ENCODE measurements at places on chromosomes 7 and 10. TPM values are rescaled to one million over a fixed set of nuclear protein-coding genes. Genes with fewer than 3 reads are reported as not detected.
A peak's percentile ranks its signal among the peaks of the same experiment; 100 is the strongest.

Gene GIMAP1
- 6.2 TPM for total RNA-seq

Gene MSMB
- not detected for total RNA-seq

Gene PKD2L1
- total RNA-seq: not detected

Gene OGDH
- 103 TPM for total RNA-seq

Gene THSD7A
- total RNA-seq: not detected

Gene H2BK1
- not detected for total RNA-seq

Gene ACADSB
- 25.1 TPM for total RNA-seq

Gene SLC29A4
- total RNA-seq: 0.45 TPM

DNA sequence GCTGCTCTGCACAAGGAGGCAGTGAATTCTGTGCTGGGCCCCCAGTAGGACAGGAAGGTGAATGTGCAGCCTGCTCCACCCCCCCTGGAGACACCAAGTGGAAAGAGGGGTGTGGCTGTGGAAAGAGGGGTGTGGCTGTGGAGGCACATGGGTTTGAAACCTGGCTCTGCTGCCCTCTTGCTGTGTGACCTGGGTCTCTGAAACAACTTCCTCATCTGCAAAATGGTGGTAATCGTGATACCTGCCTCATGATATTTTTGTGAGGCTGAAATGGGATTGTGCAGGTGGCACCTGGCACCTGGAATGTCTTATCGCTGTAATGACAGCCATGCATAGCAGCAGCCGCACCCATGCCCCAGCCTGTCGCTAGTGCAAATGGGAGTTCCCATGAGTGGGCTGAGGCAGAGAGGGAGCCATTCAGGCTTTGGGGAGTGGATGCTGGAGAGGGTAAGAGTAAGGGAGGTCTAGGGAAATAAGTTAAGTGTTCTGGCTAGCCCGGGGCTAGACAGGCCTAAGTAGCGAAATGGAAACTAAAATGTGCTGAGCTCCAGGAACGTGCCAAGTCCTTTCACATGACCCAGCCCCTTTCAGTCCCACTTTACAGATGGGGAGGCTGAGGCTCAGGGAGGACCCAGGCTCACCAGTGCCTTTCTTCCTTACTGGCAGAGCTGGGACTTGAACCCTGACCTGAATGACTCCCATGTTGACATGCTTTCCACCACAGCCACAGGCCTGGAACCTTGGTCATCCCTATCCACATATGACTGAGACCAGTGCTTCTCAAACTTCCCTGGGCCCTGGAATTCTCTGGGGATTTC is 35.0 kb downstream of the C10orf105 start:
- no peaks in the 10 kb centered on the region for H3K27me3 ChIP-seq
- DNase-seq: peak; percentile 42
- H3K4me3 ChIP-seq: no peak overlapping the region
- no peaks in the 10 kb centered on the region for H3K4me1 ChIP-seq

GRCh38 chr7:38880454-38880853 is 28.5 kb downstream of the VPS41 start:
- DNase-seq: no peak
- H3K27ac ChIP-seq: no peak overlapping the region
- H3K4me1 ChIP-seq: peaks cover 49% of the 10 kb centered on the region
- H3K36me3 ChIP-seq: peaks cover 22% of the 10 kb centered on the region

DNA sequence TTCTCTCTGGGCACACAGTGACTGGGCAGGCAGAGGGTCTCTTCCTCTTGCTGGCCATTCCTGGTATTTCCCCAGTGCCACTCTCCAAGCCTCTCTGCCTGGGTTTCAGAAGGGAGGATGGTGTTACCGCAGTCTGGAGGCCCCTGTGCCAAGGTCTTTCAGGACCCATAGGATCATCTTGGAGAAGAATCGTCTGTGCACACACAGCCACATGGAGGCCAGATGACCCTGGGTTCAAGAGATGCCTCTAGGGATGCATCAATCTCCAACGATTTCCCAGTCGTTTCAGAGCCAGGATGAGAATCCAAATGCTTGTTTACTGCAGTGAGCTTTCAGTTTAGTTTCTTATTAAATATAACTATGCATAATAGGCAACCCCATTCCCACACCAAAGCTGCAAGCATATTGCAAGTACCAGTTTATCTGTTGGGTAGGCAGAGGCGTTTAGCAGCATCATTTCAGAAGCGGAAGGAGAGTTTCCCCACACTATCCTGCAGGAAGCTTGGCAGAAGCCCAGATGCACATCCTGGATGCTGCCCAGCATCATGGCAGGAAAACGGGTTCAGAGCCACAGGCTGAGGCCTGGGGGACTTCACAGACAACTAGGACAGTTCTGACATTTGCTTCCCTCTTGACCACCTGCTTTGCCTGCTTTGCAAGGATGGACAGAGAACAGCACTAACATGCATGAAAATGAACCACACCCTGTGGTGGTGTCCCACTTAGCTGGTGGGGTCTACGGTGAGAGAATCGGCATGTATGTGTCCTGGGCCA is 134.7 kb upstream of the FAM20C start:
- H3K27ac ChIP-seq: no peak overlapping the region
- H3K4me1 ChIP-seq: no peaks in the 10 kb centered on the region
- no peaks in the 10 kb centered on the region for H3K27me3 ChIP-seq
- H3K36me3 ChIP-seq: no peaks in the 10 kb centered on the region
- no peak for DNase-seq

- H3K4me3 ChIP-seq: no peak overlapping the region
- peaks cover 5% of the 10 kb centered on the region for H3K36me3 ChIP-seq
- peaks cover 4% of the 10 kb centered on the region for H3K4me1 ChIP-seq
- no peak for DNase-seq
- peaks cover 27% of the 10 kb centered on the region for H3K27me3 ChIP-seq
- no peak overlapping the region for H3K27ac ChIP-seq
These were observed 50.9 kb upstream of the LEP start for GRCh38 chr7:128190051-128190647.

DNA sequence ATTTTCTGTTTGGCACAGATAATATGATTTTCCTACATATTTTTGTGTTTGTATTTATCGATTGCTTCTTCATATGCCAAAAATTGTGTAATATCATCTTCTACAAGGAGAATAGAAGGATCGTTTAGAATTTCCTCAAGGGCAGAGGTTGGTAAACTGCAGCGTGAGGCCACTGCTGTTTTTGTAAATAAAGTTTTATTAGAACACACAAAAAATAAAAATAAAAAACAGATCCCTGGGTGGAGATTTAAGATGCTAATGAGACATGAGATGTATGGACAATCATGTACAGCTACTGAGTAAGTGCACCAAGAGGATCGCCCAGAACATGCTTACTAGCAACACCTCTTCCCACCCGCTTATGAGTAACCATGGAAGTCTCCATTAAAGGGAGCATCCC is 9.6 kb downstream of the LYZL2 start:
- H3K27me3 ChIP-seq: peaks cover 6% of the 10 kb centered on the region
- H3K4me3 ChIP-seq: no peak overlapping the region
- H3K27ac ChIP-seq: no peak overlapping the region
- no peaks in the 10 kb centered on the region for H3K36me3 ChIP-seq
- peaks cover 5% of the 10 kb centered on the region for H3K4me1 ChIP-seq
- no peak for DNase-seq

- H3K27me3 ChIP-seq: peaks cover 5% of the 10 kb centered on the region
- no peak overlapping the region for H3K27ac ChIP-seq
- no peak overlapping the region for H3K4me3 ChIP-seq
- DNase-seq: no peak
- no peaks in the 10 kb centered on the region for H3K36me3 ChIP-seq
These were observed 1.3 kb upstream of the SORBS1 start for GRCh38 chr10:95562341-95562965.

GRCh38 chr10:109403551-109403950 is 519.8 kb downstream of the XPNPEP1 start:
- no peaks in the 10 kb centered on the region for H3K36me3 ChIP-seq
- no peak overlapping the region for H3K4me3 ChIP-seq
- H3K27me3 ChIP-seq: no peaks in the 10 kb centered on the region
- no peaks in the 10 kb centered on the region for H3K4me1 ChIP-seq

DNA sequence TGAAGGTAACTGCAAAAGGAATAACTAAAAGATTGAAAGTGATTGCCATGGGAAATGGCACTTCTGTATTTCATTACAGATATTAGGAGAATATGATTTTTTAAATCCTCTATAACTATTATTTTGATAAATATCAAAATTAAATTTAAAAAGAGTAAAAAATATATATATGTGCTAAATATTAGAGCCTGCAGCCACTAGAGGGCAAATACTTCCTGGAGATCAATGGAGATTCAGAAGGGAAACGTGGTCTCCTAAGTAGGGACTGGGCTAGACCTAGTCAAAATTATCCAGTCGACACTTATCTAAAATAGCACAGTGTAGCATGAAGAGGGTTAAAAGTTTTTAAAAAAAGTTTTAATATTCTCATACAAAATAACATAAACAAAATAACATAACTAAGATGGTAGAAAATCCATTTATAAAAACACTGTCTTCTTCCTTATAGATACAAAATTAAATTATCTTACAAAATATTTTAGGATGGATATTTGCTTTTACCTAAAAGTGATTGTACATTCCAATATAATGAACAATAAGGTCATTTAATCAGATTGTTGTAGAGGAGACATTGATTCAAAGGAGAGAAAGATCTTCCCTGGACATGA is 434.3 kb downstream of the MDFIC start:
- no peak overlapping the region for H3K4me3 ChIP-seq
- DNase-seq: no peak
- no peaks in the 10 kb centered on the region for H3K36me3 ChIP-seq
- no peak overlapping the region for H3K27ac ChIP-seq

- H3K27me3 ChIP-seq: no peaks in the 10 kb centered on the region
- no peaks in the 10 kb centered on the region for H3K36me3 ChIP-seq
- H3K4me1 ChIP-seq: no peaks in the 10 kb centered on the region
- no peak for DNase-seq
- H3K4me3 ChIP-seq: no peak overlapping the region
These were observed 210.3 kb downstream of the TRIL start for GRCh38 chr7:28747854-28748253.

GRCh38 chr7:114821030-114821900 is 100.6 kb upstream of the MDFIC start:
- peaks cover 9% of the 10 kb centered on the region for H3K36me3 ChIP-seq
- H3K4me3 ChIP-seq: no peak overlapping the region
- no peaks in the 10 kb centered on the region for H3K27me3 ChIP-seq
- DNase-seq: no peak
- peak overlapping the region; percentile 25 for H3K27ac ChIP-seq

GRCh38 chr7:27992755-27993493 is 187.7 kb downstream of the JAZF1 start:
- peaks cover 6% of the 10 kb centered on the region for H3K4me1 ChIP-seq
- no peak for DNase-seq
- no peak overlapping the region for H3K27ac ChIP-seq
- no peaks in the 10 kb centered on the region for H3K27me3 ChIP-seq
- H3K4me3 ChIP-seq: no peak overlapping the region
- H3K36me3 ChIP-seq: peaks cover 15% of the 10 kb centered on the region

GRCh38 chr10:63689768-63690167 is 168.6 kb downstream of the REEP3 start:
- peaks cover 1% of the 10 kb centered on the region for H3K27me3 ChIP-seq
- no peak overlapping the region for H3K4me3 ChIP-seq
- no peaks in the 10 kb centered on the region for H3K4me1 ChIP-seq
- no peak overlapping the region for H3K27ac ChIP-seq
- DNase-seq: no peak

DNA sequence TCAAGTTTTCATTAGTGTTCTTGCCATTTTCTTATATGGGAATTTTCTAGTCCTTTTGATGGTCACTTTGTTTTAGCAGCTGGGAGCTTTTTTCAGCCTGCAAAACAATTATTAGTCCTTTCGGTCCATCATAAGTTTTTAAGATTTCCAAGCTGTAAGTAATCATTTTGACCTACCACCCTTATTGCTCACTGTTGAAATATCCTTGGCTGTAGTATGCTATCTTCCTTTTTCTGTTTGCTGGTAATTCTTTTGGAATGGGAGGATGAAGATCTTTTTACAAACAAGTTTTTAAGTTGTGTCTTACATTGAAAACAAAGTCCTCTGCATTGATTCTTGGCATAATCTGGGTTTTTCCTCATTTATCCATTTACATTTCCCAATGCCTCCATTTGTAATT is 24.0 kb downstream of the BZW2 start:
- H3K27me3 ChIP-seq: no peaks in the 10 kb centered on the region
- H3K4me1 ChIP-seq: peaks cover 10% of the 10 kb centered on the region
- H3K4me3 ChIP-seq: no peak overlapping the region
- no peak for DNase-seq

GRCh38 chr10:65808687-65809333 is 1117.0 kb upstream of the LRRTM3 start:
- no peaks in the 10 kb centered on the region for H3K27me3 ChIP-seq
- no peaks in the 10 kb centered on the region for H3K36me3 ChIP-seq
- H3K27ac ChIP-seq: no peak overlapping the region
- no peak for DNase-seq
- H3K4me1 ChIP-seq: no peaks in the 10 kb centered on the region

- no peak overlapping the region for H3K4me3 ChIP-seq
- no peak for DNase-seq
- H3K4me1 ChIP-seq: peaks cover 3% of the 10 kb centered on the region
- no peak overlapping the region for H3K27ac ChIP-seq
- H3K36me3 ChIP-seq: no peaks in the 10 kb centered on the region
These were observed 141.3 kb downstream of the EPC1 start for GRCh38 chr10:32205670-32206069.

- H3K4me3 ChIP-seq: no peak overlapping the region
- no peaks in the 10 kb centered on the region for H3K36me3 ChIP-seq
- no peak overlapping the region for H3K27ac ChIP-seq
- DNase-seq: no peak
These were observed 184.7 kb upstream of the PCDH15 start for GRCh38 chr10:54985732-54986131.

DNA sequence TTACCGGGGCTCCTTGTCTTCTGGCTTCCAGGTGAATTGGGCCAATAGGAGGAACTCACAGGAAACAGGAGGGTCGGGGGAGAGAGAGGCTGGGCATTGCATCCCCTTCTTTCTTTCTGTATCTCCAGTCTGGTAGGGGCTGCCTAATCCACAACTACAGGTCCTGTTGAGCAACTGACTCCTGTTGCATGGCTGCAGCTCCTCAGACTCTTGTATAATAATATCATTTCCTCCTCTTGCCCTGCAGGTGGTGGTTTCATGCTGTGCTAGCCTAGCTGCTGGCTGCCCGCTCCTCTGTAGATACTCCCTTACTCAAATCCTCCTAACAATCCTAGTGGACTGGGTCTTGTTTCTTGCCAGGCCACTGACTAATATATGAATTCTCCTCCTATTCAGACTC is 276.5 kb upstream of the SMIM30 start:
- H3K36me3 ChIP-seq: no peaks in the 10 kb centered on the region
- no peak overlapping the region for H3K4me3 ChIP-seq
- no peak for DNase-seq
- H3K4me1 ChIP-seq: no peaks in the 10 kb centered on the region

DNA sequence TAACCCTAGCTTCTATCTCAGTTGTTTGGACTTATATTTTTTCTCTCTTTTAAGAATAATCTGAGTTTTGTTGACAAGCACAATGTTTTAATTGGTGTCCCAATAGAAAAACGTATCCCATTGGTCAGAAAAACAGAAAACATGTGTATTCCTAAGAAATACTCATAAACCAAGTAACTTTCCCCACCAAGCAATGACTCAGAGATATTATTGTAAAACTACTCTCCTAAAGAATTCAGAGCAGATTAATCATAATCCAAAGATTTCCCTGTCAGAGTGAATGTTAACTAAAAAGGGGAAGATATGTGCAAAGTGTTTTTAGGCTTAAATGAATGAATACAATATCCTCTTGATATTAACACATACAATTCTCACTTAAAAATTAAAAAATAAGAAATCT is 29.4 kb upstream of the MBL2 start:
- H3K4me1 ChIP-seq: no peaks in the 10 kb centered on the region
- H3K4me3 ChIP-seq: no peak overlapping the region
- H3K36me3 ChIP-seq: no peaks in the 10 kb centered on the region
- no peaks in the 10 kb centered on the region for H3K27me3 ChIP-seq
- DNase-seq: no peak
- no peak overlapping the region for H3K27ac ChIP-seq
